ENCODE measurements at places on chromosomes 2 and 18. TPM values are rescaled to one million over a fixed set of nuclear protein-coding genes. Genes with fewer than 3 reads are reported as not detected.

The COBLL1 gene
- polyA plus RNA-seq: not detected

The ALLC gene
- polyA plus RNA-seq: not detected

The APLF gene
- polyA plus RNA-seq: 2.3 TPM

The LRRC30 gene
- 8.2 TPM for polyA plus RNA-seq

The CD8B2 gene
- not detected for polyA plus RNA-seq

All from muscle of arm (tissue), 14 donors.